ENCODE measurements at places on chromosomes 6 and 20.

- DNase-seq: no peak
Measured at GRCh38 chr20:20712004-20712473, 405 bp downstream of the RALGAPA2 start.

- no peak for DNase-seq
Measured at GRCh38 chr6:108453601-108454185, 107.0 kb upstream of the FOXO3 start.

DNA sequence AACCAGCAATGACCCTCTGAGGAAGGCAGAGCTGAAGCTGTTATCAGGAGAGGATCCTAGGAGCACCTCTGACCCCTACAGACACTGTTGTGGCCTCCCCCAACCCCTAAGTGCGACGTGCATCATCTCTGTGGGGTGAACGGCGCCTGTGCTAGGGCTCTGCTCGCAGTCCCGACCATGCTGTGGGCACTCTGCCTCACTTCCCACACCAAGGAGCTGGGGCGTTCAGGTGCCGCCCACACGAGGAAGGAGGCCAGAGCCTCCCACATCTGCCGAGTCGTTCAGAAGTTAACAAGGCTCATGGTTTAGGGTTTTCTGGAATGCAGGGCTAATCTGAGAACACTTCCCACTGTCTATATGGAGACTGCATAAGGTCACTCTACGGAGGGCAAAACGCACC, 62.1 kb downstream of the GINS1 start:
- no peak for DNase-seq

GRCh38 chr20:3710703-3711483, 1.5 kb downstream of the SIGLEC1 start:
- DNase-seq: peak; percentile 75

- no peak for DNase-seq
Measured at GRCh38 chr6:36550473-36551000, 3.3 kb upstream of the STK38 start.

DNA sequence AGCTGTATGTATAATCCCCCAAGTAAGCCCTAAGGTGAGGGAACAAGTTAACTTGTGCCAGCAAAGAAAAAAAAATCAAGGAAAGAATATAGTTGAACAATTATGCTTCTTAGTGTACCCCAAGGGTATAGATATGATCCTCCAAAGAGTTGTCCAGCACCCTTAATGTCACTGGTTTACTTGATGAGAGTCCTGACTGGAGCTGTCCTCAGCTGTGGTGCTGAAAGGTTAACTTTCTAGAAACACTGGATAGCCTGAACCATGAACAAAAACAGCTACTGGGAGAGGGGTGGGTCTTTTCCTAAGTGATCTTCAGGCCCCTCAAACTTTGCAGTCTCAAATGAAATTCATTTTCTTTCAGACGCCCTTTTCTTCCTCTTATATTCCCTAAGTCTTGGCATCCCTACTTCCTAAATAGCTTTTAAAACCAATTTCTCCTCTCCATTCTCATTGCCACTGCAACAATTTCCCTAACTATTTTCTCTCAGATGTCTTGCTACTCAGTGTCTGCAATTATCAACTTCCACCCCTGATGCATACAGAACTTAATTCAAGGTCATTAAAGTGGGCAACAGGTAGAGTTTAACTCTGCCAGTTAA, 83.5 kb upstream of the PROKR2 start:
- DNase-seq: no peak

GRCh38 chr6:42774201-42774600, 7.7 kb upstream of the BICRAL start:
- DNase-seq: peak; percentile 45

DNA sequence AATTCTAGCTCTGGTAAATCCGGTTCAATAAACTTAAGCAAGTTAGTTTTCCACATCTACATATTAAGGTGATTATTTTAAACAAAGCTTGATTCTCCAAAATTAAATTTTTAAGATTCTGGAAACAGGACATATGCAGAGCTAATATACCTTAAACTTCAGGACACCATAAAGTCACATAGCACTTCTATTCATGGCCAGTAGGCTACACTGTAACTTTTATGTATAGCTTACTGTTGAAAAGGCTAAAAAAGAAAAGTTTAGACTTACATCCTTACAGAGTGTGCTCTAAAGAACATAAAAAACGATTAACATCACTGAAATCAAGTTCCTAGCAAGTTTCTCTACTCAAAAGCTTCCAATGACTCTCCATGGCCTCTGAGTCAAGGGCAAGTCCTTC, 224.7 kb downstream of the PTPRK start:
- DNase-seq: no peak

- DNase-seq: no peak
Measured at GRCh38 chr20:20414640-20415220, 46.8 kb downstream of the INSM1 start.

GRCh38 chr6:24255676-24256075, 102.2 kb downstream of the DCDC2 start:
- DNase-seq: no peak

GRCh38 chr6:13298446-13298845, 29.9 kb downstream of the TBC1D7 start:
- DNase-seq: no peak

- DNase-seq: no peak
Measured at GRCh38 chr6:170089963-170090362, 200.9 kb downstream of the DLL1 start.

GRCh38 chr6:25623879-25624278, 28.1 kb upstream of the SCGN start:
- DNase-seq: no peak

DNA sequence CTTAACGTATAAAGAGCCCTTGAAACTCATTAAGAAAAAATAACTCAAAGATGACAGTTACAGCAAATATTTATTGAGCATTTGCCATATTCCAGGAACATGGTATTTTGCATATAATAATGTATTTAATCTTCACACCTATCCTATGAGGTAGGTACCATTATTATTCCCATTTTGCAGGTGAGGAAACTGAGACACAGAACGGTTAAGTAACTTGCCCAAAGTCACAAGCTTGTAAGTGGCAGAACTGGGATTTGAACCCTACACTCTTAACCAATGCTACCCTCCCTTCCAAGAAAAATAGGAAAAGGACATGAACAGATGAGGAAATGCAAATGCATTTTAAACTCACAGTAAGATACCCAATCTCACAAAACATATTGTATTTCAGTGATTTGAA, 5.3 kb upstream of the UBE2V1 start:
- no peak for DNase-seq

- no peak for DNase-seq
Measured at GRCh38 chr20:56900252-56900651, 271.1 kb downstream of the TFAP2C start.

- no peak for DNase-seq
Measured at GRCh38 chr20:16271450-16271849, 301.8 kb downstream of the KIF16B start.

DNA sequence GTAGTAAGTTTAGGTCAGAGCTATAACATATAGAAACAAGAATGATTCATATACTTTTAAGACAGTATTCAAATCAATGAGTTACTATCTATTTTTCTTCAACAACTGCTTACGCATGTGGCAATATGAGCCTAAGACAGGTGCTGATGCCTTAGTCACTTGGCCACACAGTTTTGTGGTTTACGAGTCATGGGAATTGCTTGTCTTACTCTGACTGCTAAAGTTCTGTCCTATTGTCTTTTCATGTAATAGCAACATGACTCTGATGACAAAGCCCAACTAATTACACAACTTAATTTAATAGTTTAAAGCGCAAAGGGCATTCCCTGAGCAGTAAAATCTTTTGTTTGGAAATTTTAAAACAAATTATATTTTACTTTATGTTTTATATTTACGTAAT, 159.3 kb upstream of the CENPW start:
- no peak for DNase-seq

DNA sequence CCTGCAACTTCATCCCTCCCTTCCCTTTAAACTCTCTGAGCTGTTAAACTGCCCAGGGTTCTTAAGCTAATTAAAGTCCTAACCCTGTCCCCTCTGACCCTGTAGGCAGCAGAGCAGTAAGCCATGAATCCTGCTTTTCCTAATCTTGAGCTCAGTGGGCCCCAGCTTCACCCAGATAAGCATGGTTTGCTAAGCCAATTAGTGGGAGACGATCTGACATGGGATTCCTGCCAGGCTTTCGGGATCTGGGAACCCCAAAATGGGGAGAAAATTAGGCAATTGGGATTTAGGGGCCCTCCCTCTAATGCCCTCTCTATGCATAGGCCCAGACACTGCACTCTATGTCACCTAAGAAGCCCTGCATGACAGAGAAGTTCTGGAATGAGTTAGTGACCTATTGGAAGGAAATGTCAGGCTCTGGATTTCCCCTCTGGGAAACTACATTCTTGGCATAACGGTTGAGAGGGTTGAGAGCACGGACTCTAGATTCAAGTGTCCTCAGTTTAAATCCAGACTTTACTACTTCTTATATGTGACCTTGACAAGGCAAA, 4.6 kb downstream of the XKR7 start:
- no peak for DNase-seq

- no peak for DNase-seq
Measured at GRCh38 chr6:165552248-165552736, 110.7 kb downstream of the PDE10A start.

DNA sequence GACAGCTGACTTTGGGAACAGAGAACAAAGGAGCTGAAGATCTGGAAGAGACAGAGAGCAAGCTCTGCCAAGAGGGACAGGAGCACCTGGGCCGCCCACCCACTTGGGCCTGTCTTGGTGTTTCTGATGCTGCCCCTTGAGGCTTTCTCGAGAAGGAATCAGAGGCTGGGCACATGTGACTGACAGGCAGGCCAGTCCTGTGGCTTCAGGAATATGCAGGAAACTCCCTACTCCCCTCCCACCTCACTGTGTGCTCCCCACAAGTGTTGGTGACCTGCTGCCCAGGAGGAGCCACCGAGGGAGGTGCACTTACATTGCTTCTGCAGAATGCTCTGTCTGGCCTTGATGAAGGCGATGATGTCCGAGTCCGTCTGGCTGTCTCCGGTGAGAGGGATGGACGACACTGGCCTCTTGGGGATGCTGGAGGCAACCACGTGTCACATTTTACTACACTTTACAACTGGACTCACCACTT, 20.9 kb upstream of the KCNK16 start:
- no peak for DNase-seq

- DNase-seq: no peak
Measured at GRCh38 chr6:92648364-92649086, 770.8 kb downstream of the EPHA7 start.

GRCh38 chr6:13611715-13612114, 3.4 kb upstream of the NOL7 start:
- DNase-seq: no peak

DNA sequence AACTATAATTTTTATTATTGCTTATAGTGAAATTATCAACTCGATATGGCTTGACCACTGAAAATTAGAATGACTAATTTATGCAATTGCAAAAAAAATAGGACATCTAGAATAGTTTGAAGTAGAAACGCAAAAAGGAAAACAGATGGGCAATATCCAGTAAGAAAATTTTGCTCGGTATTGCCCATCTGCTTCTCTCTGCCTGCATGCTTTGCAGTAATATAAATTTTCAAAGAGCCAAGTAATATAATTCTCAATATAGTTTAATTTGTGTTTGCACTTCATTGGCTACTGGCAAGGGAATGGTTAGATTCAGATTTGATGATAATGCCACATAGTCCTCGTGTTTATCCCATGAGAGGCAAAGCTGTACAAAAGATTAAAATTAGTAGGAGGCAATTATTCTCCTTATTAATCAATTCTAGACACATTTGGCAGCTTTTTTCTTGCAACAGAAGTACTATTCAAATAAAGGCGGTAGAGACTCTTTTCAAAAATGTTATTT, 27.3 kb upstream of the LAMA2 start:
- DNase-seq: no peak

GRCh38 chr6:17334265-17334664, 53.1 kb downstream of the RBM24 start:
- no peak for DNase-seq

DNA sequence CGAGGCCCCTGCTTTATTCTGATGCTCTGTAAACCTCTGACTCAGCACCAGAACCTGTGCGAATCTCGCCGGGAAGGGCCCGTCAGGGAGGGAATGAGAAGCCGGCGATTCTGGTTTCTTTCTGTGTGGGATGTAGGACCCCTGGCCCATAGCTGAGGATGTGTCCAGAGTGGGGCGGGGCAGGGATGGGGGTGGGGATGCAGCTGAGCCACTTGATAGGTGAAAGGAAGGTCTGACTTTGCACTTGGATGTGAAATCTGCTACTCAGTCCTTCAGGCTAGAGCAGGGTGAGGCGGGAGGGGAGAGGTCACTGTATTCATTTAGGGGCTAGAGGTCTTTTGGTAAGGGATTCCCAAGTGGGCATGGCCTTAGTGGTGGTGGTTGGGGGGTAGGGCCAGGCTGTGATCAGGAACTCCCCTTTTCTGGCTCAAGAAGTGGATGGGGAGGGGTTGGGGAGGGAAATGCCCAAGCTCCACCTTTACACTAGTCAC, 2.3 kb downstream of the TOX2 start:
- DNase-seq: no peak

DNA sequence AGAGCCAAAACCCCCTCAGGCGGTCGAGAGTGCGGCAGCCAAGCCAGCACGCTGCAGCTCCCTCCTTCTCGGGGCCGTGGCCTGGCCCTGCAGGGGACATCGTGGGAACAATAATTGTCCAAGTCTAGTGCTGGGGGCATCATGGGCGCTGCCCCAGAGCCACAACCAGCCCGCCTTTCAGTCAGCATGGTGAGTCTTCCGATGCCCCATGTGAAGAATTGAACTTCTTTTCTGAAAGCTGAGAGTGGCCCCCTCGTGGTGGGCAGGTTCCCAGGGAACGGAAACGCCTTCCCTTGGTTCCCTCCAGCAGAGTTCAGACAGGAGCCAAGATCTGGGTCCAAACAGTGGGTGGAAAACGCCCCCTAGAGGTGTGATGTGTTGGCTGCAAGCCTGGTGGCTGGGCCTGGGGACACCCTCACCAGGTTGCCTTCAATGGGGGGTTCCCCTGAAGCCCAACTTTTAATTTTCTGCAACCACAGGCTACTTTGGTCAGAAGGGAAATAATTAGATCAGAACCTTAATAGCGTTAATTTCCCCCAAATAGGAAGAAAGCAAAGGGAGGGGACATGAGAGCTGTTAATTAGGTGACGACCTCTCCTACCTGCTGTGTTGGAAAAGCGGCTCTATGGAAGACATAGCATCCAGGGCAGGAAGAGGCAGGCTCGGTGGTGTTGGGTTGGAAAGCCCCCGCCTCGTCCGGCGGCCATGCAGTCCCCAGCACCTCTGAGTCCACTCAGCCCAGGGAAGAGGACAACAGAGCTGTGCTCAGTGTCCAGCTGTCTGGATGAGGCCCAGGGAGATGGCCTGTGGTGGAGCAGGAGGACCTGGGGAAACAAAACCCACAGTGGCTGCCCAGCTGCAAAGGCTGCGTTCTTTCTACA, 4.7 kb upstream of the MRGBP start:
- DNase-seq: peak; percentile 77

GRCh38 chr6:15389765-15390723, 144.2 kb downstream of the JARID2 start:
- DNase-seq: peak; percentile 23

Data from stimulated activated naive CD8-positive, alpha-beta T cell treated with anti-CD3 and anti-CD28 coated beads, Interleukin-15, amount 100 ng/mL, for 72 hours (primary cell).